ENCODE measurements at places on chromosomes 7 and 10.

GRCh38 chr10:35136263-35136815, 9.7 kb downstream of the CREM start:
- DNase-seq, result no peak

GRCh38 chr10:96671211-96671890, 49.0 kb downstream of the PIK3AP1 start:
- no peak for DNase-seq

- no peak for DNase-seq
Observed at GRCh38 chr7:29113384-29114102, 32.8 kb downstream of the CPVL start.

DNA sequence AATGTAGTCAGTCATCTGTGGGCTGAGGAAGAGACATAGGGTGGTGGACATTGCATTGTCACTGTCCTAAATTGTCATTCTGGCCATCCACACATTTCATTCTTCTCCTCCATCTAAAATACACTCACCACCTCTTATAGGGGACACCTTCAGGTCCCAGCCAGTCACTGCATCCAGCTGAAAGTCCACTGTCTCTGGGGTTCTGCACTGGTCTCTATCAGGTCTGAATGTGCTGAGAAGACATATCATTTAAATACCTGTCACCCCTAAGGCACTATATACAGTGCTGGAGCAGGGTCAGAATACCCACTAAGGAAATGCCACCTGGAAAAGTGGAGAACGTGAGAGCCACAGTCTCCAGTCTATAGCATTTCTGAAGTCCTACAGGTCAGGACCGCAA, 29.6 kb downstream of the SH2D4B start:
- no peak for DNase-seq

DNA sequence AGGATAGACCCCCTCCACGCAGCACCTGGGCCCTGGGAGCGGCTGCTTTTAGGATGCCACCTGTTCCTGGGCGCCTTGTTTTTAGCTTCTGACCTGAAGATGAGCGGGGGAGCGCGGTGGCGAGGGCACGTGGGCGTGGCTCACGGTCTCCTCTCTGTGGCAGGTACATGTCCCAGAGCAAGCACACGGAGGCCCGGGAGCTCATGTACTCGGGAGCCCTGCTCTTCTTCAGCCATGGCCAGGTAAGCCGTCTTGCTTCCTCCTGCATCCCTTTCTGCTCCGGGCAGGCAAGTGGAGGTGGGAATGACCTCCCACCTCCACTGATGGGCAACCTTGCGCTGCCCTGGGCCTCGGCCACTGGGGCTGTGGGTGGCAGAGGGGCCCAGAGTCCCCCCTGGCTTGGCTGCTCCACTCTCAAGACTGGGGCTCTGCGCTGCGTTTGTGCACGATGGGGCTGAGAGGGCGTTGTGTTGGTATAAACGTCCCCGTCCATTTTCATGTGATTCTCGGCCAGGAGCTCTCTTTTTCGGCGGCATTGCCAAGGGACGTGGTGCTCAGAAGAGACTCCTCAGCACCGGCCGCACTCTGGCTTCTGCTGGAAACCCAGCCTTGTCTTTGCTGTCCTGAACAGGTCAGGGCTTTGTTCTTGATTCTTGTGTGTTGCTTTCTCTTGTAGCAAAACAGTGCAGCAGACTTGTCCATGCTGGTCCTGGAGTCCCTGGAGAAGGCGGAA, 9.7 kb downstream of the GET4 start:
- DNase-seq, result no peak

DNA sequence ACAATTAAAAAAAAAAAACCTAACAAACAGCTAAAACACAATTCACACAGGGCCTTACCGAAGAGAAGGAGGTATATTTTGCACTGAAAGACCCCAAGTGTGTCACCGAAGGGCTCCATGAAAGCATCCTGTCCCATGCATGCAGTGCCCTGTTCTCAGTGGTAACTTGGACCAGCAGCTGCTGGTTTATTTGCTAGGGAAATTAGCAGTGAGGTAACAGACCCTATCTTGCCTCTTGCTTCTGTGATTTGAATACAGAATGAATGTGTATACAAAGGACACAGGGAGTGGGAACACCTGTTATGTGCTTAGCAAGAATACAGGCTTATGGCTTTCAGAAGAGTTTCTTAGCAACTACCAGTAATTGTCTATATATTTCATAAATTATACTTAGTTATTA, at the start of gene HEPACAM2:
Gene HEPACAM2 (minus strand): TSS at position 160 of the 400 bp plus-strand sequence.
- peak; percentile 46 for DNase-seq

- peak; percentile 73 for DNase-seq
Observed at GRCh38 chr10:34670081-34670480, 145.0 kb downstream of the PARD3 start.

DNA sequence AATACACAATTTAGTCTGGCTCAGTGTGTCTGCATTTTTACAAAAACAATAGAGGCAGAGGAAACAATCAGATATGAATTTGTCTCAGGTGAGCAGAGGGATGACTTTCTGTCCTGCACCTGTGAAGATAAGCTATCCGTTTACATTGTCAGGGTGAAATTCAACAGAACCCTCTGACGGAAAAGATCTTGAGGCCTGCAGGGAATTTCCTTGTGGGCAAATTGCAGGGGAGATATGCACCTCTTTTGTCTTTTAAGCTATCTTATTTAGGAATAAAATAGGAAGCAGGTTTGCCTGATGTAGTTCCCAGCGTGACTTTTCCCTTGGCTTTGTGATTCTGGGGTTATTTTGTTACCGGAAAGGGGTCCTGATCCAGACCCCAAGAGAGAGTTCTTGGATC, 325.1 kb downstream of the GALNT17 start:
- DNase-seq, result no peak

DNA sequence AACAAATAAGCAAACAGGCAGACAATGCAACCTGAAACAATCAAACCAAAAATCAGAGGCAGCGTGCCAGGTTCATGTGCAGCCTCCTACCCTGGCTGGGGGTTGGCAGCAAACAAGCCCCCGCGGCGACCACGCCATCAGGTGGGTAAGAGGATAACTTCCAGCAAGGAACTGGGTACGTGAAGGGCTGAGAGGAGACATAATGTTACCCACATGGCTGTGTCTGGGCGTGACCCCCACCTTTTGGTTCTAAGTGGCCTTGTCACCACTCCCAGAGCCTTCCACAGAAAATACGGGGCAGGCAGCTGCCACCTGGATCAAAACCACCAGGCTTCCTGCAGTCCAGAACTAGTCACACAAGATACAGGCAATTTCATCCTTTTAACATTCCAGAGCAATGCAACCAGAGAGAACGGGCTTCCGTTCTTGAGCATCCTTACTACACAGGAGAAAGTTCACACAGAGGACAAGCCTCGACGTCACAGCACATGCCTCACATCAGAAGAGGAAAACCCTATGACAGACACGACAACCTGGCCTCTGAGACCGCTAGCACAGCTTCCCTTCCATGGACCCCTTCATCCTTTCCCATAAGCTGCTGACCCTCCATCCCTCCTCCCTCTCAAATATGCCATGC, 171.0 kb downstream of the GRID1 start:
- no peak for DNase-seq

DNA sequence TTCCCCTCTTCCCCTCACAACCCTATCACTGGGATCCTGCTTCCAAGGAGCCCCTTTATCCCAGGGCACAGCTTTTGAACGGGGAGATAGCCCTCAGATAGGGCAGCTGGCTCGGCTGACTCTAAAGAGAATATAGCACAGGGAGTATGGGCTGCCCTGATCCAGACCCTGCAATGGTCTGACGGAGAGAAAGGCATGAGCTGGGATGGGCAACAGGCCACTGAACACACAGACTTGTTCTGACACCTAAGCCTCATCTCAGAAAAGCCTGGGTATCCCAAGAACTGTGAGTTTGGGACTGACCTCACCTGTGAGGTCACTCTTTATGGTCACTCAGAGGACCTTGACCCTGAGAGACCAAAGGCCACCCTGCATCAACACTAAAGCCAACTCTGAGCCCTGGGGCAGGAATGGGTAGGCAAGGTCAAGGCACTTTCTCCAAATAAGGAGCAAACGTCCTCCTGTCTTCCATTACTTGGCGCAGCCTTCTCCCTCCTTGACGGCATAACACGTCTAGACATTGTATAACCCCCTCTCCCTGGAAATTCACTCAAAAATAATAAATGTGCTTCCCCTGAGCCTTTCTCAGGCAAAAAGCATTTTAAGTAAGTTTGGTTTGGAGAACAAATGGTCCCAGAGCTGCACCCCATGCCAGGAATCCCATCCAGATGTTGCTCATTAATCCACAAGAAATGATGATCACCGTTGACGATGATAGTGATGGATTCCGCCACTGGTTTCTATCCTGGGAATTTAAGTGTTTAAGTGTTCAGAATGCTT, 8.2 kb upstream of the LRRC18 start:
- DNase-seq, result no peak

DNA sequence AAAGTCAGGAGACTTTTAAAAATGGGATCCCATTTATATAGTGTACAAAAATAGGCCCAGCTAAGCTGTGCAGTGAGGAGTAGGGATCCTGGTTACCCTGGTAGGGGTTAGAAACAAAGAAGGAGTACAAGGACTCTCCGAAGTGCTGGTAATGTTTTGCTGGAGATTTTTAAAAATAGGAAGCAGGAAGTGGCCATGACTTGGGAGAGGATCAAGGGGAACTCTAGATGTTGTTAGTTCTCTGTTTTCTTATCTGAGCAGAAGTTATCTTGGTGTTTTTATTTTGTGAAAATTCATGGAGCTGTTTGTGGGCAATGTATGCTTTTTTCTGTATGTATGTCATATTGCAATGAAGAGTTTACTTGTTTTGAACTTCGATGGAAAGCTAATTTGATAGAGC, 373.9 kb downstream of the SFMBT2 start:
- DNase-seq, result no peak

GRCh38 chr10:55287346-55287745, 486.3 kb upstream of the PCDH15 start:
- DNase-seq, result no peak

DNA sequence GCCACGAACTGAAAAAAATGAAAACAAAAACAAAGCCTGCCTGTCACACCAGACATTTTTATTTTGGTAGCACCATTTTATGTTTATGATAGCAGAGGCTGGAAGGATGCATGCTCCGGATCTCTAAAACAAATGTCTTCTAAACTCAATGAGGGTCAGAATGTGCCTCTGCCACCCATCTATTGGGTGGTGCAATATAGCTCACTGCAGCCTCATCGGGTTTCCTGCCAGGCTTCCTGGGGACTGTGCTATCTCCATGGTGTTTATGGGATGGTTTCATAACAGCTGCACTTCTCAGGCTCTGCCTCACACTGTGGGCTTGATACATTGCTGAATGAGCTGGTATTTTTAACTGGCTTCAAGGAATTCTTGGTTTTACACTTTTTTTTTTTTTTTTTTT, 94.4 kb downstream of the ITIH5 start:
- no peak for DNase-seq

DNA sequence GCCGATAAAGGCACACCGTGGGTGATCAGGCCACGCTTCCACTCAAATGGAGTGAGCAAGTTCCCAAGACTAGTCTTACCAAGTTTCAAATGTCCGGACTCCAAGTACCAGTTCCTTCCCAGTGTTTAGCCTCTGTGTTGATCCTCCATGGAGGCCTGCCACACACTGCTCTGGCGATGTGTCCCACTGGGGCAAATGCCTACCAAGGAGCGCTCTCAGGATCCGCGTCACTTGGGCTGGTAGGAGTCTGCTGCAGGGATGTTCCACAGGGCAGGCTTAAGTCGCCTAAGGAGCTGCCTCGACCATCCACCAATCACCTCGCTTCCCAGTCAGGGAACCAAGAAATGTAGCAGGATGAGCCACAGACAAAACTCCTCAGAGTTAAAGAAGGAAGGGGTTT, 17.4 kb upstream of the MRLN start:
- DNase-seq, result no peak

Data from NCI-H1436 treated with DMSO at 0.1 percent for 48 hours (cell line).